ENCODE measurements at places on chromosomes 3 and 15. TPM values are rescaled to one million over a fixed set of nuclear protein-coding genes. Genes with fewer than 3 reads are reported as not detected.

The ZPLD1 gene
- polyA plus RNA-seq: 0.67 TPM

The CACNA2D2 gene
- polyA plus RNA-seq: 15.8 TPM

The GHSR gene
- polyA plus RNA-seq: not detected

The IGSF10 gene
- polyA plus RNA-seq: 2.4 TPM

The LRCH3 gene
- polyA plus RNA-seq: 30.9 TPM

The SGO1 gene
- 8.3 TPM for polyA plus RNA-seq

The GP9 gene
- polyA plus RNA-seq: 0.81 TPM

The IL17RD gene
- polyA plus RNA-seq: 43.1 TPM

The APEH gene
- 136 TPM for polyA plus RNA-seq

The CD86 gene
- polyA plus RNA-seq: 2.0 TPM

- DNase-seq: no peak
These were observed 76.8 kb downstream of the IMPG2 start for GRCh38 chr3:101243285-101244211.

DNA sequence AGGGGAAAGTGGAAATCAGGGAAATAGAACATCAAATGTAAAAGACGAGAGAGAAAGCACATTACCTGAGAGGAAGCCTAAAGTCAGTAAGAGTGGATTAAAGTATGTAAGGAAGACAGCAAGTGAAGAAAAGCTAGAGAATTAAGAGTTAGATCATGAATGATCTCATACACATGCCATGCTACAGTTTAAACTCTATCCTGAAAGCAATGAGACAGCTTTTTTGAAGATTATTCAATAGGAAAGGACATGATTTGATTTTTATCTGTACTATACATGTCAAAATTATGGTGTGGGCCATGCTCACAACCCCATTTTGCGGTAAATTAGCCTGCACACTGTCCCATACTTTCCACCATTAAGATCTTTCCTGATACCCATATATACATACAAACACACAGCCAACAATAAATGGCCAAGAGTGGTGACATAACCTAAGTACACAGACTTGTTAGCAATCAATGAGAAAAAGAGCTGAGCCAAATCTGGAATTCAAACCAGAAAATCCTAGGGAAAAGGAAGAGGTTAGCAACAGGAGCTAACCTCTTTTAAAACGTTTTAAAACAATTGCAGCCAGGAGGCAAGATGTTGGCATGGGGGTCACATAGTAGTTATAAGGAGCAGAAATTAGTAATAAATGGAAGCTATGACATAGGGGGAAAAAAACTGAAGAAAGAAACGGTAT is 4.5 kb downstream of the MYO9A start:
- no peak for DNase-seq

DNA sequence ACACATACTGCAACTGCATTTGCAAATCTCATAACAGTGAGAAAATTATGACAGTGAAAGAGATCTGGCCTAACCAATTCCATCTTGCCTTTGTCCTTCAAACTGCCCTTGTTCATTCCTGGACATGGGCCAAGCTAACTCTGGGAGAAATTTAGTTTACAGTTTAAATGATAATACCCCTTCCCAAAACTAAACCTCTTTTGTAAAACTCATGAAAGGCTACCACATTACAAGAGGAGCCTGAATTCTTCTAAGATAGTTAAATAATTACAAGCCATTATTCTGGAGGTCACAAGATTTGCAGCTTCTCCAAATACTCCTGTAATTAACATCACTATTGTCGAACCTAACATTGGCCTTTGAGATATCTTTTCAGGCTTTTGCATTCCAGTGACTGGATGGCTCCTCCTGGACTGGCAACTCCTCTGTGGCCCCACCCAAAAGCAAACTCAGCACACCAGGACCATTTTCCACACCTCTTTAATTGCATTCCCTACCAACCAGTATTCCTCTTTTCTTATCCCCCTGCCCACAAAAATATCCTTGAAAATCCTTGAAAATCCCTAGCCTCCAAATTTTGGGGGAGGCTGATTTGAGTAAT is 8.8 kb upstream of the FAM240A start:
- no peak for DNase-seq

- no peak for DNase-seq
These were observed 181.1 kb downstream of the LRTM1 start for GRCh38 chr3:54746722-54747121.

- DNase-seq: no peak
These were observed 26.1 kb upstream of the FGD5 start for GRCh38 chr3:14792691-14793121.

- DNase-seq: no peak
These were observed 98.2 kb downstream of the SRGAP3 start for GRCh38 chr3:9151240-9151639.

GRCh38 chr15:96046620-96047240 is 283.8 kb upstream of the NR2F2 start:
- no peak for DNase-seq

GRCh38 chr15:98505611-98506031 is 142.7 kb upstream of the IGF1R start:
- DNase-seq: no peak

DNA sequence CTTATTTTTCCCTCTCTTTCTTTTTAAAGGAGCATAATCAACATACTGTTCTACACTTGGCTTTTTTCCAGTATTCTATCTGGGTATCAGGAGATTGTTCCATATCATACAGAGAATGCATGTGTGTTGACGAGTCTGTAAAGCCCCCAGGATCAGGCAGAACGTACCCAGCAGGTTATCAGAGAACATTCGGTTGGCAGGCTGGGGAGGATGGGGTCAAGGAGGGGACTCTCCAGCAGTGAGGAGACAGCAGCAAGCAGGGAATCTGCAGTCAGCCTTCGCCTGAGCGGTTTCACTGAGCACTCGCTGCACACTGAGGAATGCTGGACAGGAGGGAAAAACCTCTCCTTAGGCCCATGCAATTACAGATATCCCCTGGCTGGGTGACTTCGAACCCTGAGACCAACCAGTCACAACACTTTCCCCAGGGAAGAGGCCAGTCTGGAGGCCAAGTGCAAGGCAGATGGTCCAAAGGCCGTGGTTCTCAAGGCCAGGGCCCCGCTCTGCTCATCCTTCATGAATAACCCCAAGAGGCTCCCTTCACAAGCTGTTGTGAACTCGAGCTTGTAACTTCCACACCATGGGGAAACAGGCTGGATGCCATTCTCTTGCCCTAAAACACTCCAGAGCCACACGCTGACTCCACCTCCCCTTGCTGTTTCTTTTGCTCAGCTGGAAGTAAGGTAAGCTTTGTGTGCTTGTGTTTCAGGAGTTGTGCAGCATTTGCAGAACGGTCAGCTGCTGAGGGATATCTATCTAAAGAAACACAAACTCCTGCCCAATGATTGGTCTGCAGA is 60.1 kb downstream of the PXYLP1 start:
- DNase-seq: no peak

DNA sequence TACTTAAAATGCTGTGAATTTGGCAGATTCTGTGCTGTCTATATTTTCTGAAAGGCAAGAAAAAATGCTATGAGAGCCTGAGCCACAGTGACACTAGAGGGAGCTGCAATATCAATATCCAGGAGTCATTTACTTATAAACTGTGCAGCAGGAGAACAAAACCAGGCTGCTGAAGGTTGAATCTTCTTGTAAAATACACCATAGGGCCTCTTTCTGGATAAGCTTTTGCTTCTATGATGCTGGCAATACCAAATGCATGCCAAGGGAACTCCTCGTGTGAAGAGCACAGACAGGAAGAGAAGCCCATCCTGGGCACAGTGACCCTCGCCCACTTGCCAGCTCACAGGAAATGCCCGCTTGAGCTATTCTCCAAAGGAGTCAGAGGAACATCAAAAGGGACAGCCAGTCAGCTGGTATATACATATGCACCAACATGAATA is 48.0 kb upstream of the TSPAN3 start:
- DNase-seq: peak; percentile 36

GRCh38 chr15:69025320-69025719 is 10.8 kb downstream of the NOX5 start:
- DNase-seq: no peak

- DNase-seq: no peak
These were observed 89.5 kb downstream of the PTPRG start for GRCh38 chr3:61650719-61651410.

DNA sequence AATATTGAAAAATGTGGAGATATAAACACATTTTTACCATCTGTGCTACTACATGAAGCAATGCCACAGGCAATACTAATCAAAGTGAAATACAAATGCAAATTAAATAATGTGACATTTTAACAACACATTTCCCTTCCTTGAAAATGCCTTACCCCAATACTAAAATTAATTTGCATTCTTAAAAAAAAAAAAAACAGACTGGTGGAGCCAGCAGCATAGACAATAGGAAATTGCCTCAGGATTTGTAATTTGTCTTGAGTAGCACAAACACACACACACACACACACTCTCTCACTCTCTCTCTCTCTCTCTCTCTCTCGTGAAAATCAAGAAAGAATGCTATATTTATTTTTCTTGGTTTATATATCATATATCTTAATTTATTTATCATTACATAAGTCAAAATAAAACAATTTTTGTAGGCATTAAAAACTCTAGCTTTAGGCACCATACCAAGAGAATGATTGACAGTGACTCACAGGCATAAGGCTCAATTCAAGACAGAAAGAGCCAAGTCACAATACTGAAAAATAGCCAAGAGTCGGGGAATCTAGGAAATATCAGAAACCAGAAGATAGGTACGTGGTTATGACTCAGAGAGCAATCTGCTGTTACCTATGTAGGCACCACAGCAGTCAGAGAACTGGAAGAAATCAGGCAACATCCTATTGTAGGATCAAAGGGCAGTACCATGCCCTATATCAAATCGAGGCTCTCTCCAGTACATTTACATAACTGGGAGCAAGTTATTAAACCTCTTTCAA is 23.0 kb downstream of the SUCNR1 start:
- DNase-seq: no peak

GRCh38 chr3:119222391-119222790 is 18.3 kb downstream of the B4GALT4 start:
- no peak for DNase-seq

- no peak for DNase-seq
These were observed 29.6 kb upstream of the TRPC1 start for GRCh38 chr3:142694225-142694624.

DNA sequence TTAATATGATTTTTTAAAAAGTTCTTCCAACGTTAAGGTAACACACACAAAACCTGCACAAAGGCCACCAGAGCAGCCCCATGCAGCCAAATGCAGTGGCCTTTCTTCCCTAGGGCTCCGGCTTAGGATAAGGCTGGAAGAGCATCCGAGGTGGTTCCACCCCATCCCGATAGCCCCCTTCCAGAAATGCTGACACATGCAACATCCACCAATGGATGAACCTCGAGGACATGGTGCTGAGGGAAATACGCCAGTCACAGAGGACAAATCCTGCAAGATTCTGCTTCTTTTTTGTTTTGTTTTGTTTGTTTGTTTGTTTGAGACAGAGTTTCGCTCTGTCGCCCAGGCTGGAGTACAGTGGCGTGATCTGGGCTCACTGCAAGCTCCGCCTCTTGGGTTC is 199.3 kb upstream of the NSMCE3 start:
- no peak for DNase-seq

- no peak for DNase-seq
These were observed 129.8 kb upstream of the GBE1 start for GRCh38 chr3:81891055-81891895.

DNA sequence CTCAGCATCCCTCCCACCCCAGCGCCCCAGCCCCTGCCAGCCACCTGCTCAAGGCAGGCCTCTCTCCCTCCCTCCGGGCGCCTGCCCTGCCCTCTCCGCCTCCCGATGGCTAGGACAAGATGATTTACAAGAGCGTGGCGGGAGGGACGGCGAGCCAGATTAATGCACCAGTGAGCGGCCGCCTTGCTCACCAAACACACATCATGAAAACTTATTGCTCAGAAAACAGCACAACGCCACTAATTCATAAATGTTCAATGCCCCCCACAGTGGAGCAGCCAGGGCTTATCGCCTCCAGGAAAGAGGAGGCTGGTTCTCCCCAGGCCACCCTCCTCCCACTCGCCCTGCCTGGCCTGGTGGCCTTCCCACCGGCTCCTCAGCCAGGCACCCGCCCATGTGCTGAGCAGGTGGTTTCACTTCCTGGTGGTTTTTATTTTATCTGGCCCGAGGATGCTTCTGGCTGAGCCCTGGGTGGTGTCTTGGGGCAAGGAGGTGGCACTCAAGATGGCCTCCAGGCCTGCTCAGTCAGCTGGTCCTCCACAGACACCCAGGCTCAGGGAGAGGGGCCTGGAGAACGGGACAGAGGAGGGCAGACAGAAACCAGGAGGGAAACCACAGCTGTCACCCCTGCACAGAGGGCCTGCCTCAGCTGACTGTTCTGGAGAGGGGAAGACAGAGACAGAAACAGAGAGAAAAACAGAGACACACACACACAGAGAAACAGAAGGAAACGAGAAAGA is 284.9 kb downstream of the UACA start:
- DNase-seq: peak; percentile 57

DNA sequence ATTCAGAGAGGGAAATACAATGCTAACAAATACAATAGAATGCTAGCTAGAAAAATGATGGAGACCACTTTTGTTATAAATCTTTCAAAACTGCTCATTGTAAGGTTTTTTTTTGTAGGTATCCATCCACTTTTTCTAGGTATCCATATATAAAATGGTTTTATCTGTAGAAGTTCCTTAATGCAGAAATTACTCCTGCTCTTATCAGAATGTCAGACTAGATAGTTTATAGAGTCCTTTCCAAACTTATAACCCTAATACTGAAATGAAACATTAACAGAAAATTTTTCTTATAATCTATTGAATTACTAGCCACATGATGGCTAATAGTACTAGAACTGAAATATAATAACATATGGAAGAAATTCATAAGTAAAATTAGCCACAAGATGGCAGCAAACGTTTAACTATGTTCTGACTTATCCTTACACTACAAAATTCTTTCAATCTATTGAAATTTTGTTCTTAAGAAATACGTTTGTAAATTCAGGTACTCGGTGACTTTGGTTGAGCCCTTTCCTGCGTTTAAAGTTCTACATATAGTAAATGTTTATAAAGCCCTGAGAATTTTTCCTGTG is 58.5 kb downstream of the ECT2 start:
- peak; percentile 16 for DNase-seq
